ENCODE measurements at places on chromosomes 16 and 17. TPM values are rescaled to one million over a fixed set of nuclear protein-coding genes. Genes with fewer than 3 reads are reported as not detected.

CSH2 gene
- not detected for total RNA-seq

AANAT gene
- total RNA-seq: not detected

GINS2 gene
- 38.6 TPM for total RNA-seq

MPP2 gene
- 11.3 TPM for total RNA-seq

CPHXL gene
- not detected for total RNA-seq

SOX15 gene
- total RNA-seq: 2.0 TPM

PLSCR3 gene
- 38.1 TPM for total RNA-seq

DNA sequence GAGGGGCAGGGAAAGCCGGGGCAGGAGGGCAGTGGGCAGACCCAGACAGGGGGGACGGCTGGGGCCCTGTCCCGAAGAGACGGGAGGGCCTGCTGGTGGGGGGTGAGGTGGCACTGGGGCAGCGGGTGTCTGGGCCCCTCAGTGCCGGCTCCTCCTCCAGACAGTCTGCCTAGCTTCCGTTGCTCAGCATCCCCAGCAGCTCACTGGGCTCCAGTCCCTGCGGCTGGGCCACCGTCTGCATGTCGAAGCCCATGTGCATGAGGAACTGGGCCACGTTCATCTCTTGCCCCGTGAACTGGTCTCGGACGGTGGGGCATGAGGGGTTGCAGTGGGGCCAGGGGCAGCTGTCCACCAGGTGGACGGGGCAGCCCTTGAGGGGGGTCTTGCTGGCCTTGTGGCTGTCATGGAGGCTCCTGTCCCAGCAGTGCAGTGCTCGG lies 5.8 kb upstream of the MYADML2 start:
- no peak for DNase-seq

GRCh38 chr16:25030420-25031131 lies 15.4 kb upstream of the ARHGAP17 start:
- no peak for DNase-seq

DNA sequence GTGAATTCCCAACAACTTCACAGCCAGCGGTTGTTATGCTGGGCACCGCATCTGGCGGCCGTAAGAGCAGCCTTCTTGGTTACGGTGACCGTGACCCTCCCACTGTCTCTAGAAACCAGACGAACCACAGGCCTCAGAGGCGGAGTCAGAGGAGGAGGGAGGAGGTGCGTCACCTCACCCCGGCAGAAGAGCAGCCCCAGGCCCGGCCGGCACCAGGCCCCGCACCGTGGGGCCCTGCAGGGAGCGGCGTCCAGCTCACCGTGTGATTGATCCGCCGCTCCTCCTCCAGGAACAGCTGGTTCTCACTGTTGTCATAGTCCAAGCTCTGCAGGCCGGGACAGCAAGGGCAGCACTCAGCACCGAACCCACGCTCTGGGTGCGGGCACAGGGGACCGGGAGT lies 13.7 kb downstream of the CLCN7 start:
- DNase-seq: no peak

- DNase-seq: peak; percentile 81
Observed at GRCh38 chr16:55470533-55471371, 8.2 kb upstream of the MMP2 start.

DNA sequence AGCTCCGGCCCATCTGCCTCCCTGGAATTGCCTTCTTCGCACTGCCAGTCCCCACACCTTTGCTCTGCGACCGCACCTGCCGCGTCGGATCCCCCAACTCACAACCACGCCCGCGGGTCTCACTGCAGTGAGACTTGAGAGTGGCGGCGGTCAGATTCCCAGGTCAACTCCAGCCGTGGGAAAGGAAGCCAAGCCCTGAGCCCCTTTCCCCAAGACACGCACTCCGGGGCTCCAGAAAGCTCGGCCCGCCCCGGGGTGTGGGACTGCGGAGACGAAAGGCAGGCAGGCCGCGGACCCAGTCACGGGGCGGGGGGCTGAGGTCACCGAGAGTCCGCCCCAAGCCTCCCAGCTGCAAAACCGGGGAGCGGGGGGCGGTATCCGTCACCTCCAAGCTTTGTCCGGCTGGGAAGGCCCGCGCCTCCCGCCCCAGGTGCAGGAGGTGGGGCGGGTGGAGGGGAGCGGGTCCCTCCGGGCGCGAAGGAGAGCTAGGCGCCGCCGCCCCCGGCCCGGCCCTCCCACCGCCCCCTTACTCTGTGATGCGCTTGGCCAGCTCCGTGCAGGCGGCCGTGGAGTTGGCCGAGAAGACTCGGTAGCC lies 615 bp downstream of the PRPSAP1 start:
- DNase-seq: no peak

DNA sequence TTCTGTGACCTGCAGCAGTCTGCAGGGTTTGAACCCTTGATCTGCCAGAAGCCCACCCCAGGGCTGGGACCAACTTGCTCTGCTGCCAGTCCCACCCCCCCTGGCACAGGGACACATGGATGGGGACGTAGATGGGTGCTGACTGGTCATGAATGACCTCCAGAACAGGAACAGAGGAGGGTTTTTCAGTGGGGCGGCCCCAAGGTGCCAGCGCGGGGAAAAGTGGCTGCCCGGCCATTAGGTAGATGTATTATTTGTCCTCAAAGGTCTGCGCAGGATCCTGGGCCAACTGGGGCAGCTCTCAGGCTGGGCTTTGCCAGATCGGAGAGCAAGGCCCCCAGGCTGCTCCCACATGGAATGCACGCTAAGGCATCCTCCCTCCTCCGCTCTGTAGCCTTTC lies 265.2 kb upstream of the TNRC6C start:
- DNase-seq: no peak

DNA sequence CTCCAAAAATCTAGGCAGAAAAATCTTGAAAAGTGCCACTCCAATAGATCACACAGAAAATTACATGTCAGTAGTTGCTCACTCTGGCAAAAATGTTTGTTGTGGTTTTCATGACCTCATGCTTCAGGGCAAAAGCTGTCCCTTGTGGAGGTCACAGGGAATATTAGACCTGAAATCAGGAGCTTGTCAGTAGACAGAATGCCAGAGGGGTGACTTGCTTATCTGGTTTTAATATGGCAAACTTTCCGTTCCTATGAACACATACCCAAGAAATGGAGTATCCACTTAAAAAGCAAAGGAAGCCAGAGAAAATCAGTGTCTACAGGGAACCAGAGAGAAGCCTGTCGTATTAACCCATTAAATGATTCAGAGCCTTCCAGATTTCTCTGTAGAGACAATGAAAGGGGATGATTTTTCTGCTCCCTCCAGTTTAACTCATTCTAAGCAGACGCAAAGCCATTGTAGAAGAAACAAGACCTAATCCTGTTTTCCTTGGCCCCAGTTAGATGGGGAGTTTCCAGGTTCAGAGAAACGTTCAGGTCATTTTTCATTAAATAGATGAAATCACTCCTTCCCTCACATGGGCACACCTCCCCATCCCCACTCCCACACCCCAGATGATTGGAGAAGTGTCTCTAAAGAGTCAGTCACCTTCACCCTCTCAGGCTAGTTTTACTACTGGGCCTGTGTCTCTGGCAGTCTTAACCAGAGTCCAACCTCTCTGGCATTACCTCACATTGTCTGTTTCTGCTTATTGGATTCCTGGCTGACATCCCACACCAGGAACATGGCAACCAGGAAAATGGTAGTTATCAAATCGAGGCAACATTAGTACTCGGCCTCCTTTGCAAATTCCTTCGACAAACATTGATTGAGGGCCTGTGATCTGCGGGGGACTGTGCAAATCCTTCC lies 6.0 kb downstream of the SOX9 start:
- DNase-seq: peak; percentile 84

DNA sequence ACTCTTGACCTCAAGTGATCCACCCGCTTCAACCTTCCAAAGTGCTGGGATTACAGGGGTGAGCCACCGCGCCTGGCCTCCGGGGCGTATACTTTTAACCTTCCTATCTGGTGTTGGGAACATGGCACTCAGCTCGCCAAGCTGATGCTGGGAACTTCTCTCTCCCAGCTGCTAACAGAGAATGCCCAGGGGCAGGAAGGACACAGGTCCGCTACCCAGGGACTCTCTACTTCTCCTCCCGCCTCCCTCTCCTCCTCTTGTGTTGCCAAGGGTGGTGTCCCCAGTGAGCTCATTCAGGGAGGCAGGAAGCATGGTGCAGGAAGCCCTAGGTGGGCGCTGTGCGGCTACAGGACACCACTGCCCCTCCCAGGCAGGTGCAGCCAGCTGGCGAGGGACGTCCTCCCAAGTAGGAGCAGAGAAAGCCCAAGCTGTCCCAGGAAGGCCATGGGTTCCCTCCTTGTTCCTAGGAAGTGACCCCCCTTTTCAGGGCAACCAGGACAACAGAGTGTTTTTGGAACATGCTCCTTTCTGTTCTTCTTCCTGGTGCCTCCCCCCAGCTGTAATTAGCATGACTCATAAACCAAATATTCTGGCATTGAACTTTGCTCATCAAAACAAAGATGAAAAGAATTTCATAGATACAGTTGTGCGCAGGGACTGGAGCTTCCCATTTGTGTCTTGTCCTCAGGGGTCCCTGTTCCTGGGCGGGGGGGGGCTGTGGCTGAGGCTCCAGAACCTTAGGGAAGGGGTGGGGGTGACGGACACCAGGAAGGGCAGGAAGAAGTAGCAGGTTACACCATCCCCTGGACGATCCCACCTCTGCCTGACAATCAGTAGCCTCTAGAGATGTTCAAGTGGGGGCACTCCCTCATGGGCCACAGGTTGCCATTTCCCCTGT lies 2.7 kb downstream of the C1QTNF1 start:
- DNase-seq: peak; percentile 85

DNA sequence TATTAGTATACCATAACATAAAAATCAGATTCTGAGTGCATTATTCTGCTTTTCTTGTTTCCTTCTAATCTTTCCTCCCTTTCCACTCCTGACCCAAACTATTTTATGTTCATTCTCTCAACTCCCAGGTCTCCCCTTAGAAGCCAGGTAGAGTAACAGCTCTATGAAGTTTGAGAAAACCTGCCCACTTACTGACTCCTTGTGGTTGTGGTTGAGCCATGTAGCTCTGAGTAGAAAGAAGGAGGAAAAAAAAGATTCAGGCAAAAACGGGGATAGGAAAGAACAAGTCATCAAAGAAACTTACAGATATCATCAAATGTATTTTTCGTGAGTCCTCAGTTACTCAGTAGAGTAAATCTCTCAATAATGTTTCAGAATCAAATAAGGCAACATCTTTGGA lies 216.7 kb downstream of the PMP22 start:
- no peak for DNase-seq

- no peak for DNase-seq
Observed at GRCh38 chr16:1159325-1159972, 6.5 kb downstream of the CACNA1H start.

DNA sequence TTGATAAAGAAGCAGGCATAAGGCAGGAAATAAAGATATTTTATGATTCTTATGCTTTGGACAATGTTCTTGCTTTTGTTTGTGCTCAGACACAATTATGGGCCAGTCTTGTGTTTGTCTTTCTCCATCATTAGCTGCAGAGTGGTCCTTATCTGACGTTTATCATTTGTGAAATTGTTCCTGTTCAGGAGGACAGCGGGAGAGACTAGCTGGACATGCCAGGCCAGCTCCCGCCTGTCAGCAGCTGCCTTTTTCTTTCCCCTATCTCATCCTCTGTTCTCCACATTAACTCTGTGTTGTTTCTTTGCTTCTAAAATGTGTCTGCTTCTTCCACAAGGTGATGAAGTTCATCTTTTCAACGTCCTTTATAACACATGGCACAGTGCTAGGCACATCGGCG lies 333.5 kb downstream of the NPIPA8 start:
- no peak for DNase-seq

DNA sequence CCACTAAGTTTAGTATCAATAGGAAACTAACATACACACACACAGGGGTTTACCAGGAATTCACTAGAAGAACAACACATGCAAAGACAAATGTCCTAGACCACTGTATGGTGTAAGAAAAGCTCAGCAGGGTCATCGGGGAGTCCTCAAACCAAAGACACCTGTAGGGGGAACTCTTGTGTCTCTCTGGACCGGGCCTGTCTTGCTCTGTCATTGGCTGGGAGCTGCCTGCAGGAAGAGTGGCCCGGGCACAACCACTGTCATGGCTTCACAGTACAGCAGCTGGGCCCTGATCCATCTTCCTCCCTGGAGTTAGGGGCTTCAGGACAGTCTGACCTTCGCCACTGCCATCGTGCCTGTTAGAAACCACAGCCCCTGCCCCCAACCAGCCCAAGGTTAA lies 263.6 kb upstream of the DYNLRB2 start:
- DNase-seq: no peak

DNA sequence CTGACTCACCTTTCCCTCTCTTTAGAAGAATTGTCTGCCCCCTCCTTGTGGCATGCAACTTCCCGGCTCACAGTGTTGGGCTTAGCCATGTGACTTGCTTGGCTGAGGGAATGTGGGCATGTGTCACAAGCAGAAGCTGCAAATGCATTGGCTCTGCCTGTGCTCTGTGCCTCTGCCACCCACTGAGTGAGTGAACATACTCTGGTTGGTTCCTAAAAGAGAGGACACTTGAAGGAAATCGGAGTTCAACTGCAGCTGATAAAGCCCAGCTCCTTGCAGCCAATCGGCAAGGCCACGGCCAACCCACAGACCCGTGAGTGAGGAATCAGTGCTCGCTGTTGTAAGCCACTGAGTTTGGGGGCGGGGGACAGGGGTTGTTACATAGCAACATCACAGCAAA lies 10.9 kb upstream of the GINS2 start:
- DNase-seq: peak; percentile 36

DNA sequence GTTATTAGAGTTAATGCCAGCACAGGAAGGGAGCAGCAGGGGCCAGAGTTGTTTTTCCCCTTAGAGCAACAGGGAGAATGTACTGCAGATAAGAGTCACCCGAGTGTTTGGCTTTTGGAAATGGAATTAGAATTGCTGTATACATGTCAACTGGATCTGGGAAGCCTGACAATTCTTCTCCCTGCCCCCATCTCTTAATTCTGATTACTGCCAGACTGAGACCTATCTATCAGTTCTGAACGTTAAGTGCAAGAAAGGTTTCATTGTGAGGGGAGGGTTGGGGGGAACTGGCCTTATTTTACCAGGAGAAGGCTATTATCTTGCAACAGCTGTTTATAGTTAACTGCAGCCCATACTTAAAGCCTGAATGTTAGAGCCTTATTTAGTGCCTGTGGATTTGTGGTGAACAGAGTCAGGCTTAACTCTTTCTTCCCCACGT lies 424.5 kb upstream of the CDH11 start:
- peak; percentile 72 for DNase-seq
